ENCODE measurements at places on chromosomes 3 and 15. TPM values are rescaled to one million over a fixed set of nuclear protein-coding genes. Genes with fewer than 3 reads are reported as not detected.

ZNF717 gene
- 18.1 TPM for total RNA-seq

RPL32 gene
- 2,195 TPM for total RNA-seq

SLC12A6 gene
- 44.9 TPM for total RNA-seq

GRCh38 chr15:100787567-100788417 lies 91.8 kb upstream of the ALDH1A3 start:
- no peak for DNase-seq
- no peaks in the 10 kb centered on the region for H3K4me1 ChIP-seq
- peaks cover 2% of the 10 kb centered on the region for H3K27me3 ChIP-seq
- no peak overlapping the region for H3K4me3 ChIP-seq
- no peaks in the 10 kb centered on the region for H3K36me3 ChIP-seq

GRCh38 chr3:168834558-168834957 lies 738.8 kb upstream of the GOLIM4 start:
- no peak overlapping the region for H3K4me3 ChIP-seq
- no peaks in the 10 kb centered on the region for H3K4me1 ChIP-seq
- H3K27ac ChIP-seq = no peak overlapping the region

DNA sequence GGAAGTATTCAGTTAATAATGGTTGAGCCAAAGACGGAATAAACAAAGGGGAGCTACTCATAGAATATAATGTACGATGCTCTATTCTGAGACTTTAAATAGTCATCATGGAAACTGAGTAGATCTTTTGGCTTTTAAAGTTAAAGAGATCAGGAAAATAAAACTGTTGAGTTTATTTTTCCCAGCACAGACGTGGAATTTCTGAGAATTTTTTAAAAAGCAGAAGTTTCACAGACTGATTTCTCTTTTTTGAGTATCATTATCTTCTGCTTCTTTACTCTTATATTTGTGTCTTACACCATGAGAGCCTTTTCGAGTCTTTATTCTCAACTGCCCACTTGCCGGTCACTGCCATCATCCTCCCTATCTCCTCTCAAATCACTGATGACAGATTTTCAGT lies 13.2 kb downstream of the P2RY14 start:
- no peak for DNase-seq
- H3K27ac ChIP-seq = no peak overlapping the region
- no peaks in the 10 kb centered on the region for H3K27me3 ChIP-seq
- H3K36me3 ChIP-seq = peaks cover 12% of the 10 kb centered on the region
- peaks cover 36% of the 10 kb centered on the region for H3K4me1 ChIP-seq
- H3K4me3 ChIP-seq = no peak overlapping the region

DNA sequence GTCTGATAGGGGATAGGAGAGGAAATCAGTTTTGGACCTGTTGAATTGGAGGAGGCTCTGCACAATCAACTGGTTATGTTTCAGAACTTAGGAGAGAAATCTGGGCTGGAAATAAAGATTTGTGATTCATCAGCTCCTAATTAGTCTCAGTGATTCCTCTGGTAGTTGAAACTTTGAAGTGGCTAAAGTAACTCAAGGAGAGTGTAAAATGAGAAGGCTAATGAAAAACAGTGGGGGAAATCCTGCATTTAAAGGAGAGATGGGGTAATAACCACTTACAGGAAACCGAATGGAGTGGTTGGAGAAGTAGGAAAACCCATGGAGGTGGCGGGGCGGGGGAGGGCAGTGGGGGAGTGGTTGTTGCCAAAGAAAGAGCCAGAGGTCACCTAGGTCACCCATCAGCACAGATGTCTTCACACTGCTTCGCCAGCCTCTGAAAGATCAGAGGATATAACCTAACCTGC lies 32.6 kb downstream of the MAP2K5 start:
- H3K27ac ChIP-seq = no peak overlapping the region
- DNase-seq = no peak
- peaks cover 12% of the 10 kb centered on the region for H3K36me3 ChIP-seq

- H3K4me1 ChIP-seq = no peaks in the 10 kb centered on the region
- no peaks in the 10 kb centered on the region for H3K36me3 ChIP-seq
- no peaks in the 10 kb centered on the region for H3K27me3 ChIP-seq
- DNase-seq = no peak
These were observed 89.8 kb downstream of the LRRC3B start for GRCh38 chr3:26712211-26713026.

DNA sequence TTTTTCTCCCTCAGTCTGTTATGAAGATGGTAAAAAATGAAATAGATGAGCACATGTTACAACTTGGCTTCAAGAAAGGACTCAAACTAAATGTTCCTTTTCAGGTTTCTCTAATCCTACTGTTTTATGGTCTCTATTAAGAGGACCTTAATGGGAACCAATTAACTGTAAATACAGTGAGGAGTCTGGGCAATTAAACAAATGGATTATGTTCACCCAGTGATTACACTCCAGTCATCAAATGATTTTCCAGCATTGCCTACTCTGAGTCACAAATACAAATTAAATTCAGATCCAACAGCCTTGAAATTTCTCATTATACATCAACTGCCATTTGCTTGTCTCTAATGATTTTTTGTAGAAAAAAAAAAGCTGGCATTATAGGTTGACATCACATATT lies 129.2 kb downstream of the NEK10 start:
- H3K4me1 ChIP-seq = no peaks in the 10 kb centered on the region
- no peak overlapping the region for H3K27ac ChIP-seq
- peaks cover 2% of the 10 kb centered on the region for H3K27me3 ChIP-seq
- H3K36me3 ChIP-seq = no peaks in the 10 kb centered on the region

DNA sequence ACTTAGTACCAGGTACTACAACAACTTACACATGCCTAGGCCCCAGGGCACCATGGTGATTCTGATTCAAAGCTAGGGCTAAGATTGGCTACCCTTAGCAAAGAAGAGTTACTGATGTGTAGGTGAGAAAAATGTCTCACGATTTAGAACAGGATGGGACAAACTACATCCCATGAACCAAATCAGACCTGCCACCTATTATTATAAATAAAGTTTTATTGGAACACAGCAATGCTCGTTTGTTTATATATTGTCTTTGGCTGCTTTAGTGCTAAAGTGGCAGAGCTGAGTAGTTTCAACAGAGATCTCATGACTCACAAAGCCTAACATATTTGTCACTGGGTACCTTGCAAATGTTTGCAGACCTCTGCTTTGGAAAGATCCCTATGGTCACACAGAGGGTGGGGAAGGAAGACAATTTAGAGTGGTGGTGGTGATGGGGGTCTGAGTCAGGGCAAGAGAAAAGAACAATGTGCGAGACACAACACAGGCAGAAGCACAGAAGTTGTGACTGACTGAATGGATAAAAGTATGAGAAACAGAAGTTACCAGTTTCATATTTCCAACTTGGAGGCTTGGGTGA lies 770.6 kb upstream of the CFAP20DC start:
- DNase-seq = no peak
- no peak overlapping the region for H3K4me3 ChIP-seq
- H3K36me3 ChIP-seq = peaks cover 5% of the 10 kb centered on the region
- no peaks in the 10 kb centered on the region for H3K27me3 ChIP-seq
- no peak overlapping the region for H3K27ac ChIP-seq

GRCh38 chr3:53196575-53197407 lies 35.8 kb downstream of the PRKCD start:
- H3K27me3 ChIP-seq = no peaks in the 10 kb centered on the region
- peak overlapping the region; percentile 30 for H3K27ac ChIP-seq
- no peak for DNase-seq
- H3K4me1 ChIP-seq = peaks cover 6% of the 10 kb centered on the region
- no peak overlapping the region for H3K4me3 ChIP-seq

Measured in activated naive CD8-positive, alpha-beta T cell treated with anti-CD3 and anti-CD28 coated beads, Interleukin-2, amount 10 ng/mL, durations not matched to agents 7 days and 5 days (primary cell).